T-cell (primary cell): ENCODE measurements at places on chromosomes 3 and 15.
A peak's percentile ranks its signal among the peaks of the same experiment; 100 is the strongest.

DNA sequence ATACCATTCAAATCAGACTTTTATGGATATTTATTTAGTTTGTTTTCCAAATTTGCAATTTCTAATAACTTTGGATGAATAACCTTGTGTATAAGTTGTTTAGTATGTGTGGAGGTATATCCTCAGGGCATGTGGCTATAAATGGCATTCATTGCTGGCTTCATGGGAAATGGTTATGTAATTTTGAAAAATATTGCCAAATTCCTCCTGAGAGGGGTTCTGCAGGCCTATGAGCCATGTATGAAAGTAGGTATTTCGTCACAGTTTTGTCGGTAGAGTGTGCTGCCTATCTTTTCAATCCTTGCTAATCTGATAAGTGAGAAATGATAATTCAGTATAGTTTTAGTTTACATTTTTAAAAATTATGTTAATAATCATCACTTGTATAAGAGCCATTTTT, 256.4 kb upstream of the ZNF385D start:
- DNase-seq: no peak

DNA sequence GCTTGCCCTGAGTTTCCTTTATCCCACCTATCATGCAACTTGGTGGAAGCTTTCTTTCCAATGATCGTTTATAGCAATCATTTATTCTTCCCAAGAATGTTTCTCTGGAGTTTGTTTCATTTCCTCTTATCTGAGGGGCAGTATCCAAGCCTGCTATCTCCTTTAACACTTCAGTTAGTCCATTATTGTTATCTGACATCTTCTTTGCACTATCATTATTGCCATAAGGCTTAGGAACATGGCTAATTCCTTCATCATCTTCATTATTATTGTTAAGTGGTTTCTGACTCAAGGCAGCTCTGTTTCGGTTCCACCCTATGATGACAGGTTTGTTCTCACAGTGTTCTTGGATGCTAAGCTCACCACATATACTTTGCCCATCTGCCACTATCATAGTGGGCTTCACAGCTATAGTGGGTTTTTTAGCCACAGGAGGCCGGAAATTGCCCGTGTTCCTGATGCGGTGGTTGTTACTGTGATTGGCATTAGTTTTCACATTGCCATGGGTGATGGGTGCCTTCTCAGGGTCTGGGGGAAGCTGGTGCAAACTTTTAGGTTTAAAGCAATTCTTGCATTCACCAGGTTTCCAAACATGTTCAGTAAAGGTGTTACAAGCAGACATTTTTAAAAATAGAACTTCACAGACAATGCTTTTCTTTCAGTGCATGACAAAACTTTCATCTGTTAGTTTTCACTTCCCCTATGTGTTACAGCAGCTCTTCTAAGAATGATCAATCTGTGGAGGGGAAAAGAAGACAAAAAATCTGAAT, 110.6 kb upstream of the TSPAN3 start:
- peak; percentile 31 for DNase-seq

GRCh38 chr3:195899701-195900435, 8.5 kb downstream of the TNK2 start:
- no peak for DNase-seq

- DNase-seq: no peak
Observed at GRCh38 chr3:188901126-188901525, 270.6 kb upstream of the TPRG1 start.
